ENCODE measurements at places on chromosomes 2 and 18.

- peak; percentile 20 for DNase-seq
Measured at GRCh38 chr2:138787053-138787666, 7.0 kb upstream of the NXPH2 start.

DNA sequence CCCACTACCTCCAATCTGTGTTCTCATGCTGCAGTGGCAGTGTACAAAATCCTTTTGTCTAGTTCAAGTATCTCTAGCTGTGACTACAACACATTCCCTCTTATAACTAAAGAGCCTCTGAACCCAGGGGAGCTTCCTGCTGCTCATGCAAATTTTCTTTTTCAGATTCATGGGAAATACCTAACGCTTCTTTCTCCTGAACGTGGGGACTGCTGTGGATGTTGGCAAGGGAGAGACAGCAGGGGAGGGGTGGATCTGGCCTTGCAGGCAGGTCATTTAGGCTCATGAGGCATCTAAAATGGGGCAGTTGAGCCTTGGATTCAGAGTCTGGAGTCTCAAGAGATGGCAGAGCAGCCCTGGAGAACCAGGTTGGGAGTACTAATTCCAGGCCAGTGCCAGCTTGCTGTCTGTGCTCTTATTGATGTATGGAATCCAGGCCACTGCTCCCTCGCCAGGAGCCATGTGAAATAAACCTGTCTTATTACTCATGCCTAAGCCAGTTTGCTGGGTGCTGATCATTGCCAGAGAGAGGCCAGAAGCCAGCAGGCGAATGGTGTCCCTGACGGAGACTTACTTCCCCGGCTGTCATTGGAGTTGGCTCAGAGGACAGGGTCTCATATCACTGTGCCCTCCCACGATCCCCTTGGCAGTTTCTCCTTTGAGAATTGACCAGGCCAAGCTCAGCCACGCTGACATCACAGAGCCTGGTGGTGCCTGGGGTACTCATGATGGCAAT lies 29.2 kb upstream of the TNP1 start:
- no peak for DNase-seq

GRCh38 chr2:197435598-197436420 lies 981 bp upstream of the SF3B1 start:
- DNase-seq = no peak

DNA sequence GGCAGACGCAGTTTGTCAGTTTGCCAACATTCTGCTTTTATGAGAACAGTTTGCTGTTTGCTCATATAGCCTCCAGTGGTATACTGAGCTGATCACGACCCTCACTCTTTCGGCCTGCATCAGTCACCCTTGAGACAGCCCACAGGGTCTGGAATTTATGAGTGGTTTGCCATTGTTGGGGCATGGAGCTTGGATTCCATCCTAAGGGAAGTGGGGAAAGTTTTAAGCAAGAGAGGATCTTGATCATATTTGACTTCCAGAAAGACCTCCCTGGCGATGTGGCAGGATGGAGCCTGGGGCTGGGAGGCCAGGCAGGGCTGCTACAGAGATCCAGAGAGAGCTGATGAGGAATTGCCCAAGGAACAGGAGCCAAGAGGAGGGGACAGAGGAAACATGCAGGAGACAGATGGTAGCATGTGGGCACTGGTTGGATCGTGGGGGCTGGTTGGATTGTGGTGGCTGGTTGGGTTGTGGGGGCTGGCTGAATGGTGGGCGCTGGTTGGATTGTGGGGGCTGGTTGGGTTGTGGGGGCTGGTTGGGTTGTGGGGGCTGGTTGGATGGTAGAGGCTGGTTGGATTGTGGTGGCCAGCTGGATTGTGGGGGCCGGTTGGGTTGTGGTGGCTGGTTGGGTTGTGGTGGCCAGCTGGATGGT lies 27.3 kb upstream of the GPR17 start:
- no peak for DNase-seq

DNA sequence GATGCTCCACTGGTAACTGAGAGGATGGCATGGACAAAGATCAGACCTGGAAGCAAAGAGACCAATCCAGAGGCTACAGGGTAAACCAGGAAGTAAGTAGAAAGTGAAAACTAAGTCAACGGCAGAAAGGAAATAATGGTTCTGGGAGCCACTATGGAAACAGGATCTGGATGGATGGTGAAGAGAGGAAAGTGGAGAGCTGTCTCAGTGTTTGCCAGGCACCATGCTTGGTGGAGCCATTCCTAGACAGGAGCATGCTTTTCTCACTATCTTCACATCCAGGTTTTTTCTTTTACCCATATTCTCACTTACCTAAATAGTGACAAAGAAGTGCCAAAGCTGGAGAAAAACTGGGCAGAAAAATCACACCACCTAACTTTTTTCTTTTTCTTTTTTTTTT lies 22.2 kb downstream of the ZNF521 start:
- no peak for DNase-seq

DNA sequence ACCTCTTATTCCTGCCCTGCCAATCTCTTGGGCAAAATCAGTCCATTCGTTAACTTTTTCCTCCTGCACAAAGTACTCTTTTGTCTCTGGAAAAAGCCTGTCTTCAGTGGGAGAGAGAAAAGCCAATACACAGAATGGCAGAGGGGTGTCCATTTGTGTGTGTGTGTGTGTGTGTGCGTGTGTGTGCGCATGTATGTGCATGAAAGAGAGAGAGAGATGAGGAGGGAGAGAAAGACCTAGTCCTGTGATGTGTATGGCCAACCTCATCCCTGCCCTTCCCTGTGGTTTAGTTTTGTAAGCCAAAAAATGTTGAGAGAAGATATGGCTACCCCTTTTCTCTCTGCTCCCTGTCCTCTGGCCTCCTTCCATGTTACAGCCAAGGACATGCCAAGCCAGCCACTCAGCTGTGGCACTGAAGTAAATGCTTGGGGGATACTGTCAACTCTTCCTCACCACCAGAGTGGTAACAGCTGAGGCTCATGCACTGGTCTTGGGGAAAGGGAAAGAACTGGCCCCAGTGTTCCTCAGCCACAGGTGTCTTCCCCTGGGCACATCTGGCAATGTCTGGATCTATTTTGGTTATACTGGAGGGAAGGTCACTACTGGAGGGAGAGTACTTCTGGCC lies 10.6 kb downstream of the SLC4A5 start:
- DNase-seq = no peak

Data from SW480 (cell line).